ENCODE measurements at places on chromosomes 12 and 14.

DNA sequence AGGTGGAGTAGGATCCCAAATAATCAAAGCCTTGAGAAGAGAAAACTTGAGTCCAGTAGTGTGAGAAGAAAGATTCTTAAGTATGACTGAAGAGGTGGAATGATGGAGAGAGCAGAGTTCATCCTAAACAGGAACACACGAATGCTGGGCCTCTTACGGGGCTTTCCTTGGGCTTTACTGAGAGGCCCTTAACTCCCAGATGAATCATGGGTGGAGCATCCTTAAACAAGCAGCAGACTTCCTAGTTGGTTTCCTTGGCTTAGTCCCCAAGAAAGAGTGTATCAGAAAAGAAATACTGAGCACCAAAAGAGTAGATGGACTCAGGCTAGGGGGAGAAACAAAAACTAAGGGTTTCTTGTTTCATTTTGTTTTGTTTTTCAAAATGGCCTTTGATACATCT is 132.5 kb downstream of the GPR135 start:
- peak; percentile 49 for DNase-seq

DNA sequence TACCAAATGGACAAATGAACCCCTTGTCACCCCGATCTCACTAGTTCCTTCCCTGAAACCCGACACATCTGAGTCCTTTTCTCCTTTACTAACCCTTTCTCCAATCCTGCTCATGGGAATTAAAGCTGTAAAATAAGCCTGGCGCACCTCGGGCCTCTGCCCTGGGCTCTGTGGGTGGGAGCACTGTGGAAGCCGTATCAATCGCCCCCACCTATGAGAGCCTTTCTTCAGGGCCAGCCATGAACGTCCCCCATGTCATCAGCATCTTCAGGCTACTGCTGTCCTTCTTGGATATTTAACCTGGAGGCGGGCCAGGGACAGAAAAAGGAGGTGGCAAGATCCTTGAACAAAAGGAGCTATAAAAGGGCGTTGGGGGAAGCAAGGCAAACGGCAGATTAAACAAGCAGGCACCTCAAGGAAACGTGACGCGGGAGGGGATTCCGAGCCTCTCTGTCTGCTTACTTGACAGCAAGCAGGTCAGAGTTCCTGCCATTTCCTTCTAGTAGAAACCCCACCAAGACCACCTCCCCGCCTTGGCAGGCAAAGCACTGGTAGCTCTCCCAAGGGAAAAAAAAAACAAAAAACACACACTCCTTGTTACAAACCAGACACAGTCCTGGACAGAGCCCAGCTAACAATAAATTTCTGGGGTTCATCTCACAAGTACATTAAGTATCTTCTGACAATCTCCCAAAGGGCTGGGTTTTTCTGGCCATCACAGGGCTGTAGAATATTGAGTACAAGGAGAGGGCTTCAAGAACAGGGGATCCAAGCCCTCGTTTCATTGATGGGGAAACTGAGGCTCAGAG is 62.9 kb downstream of the DPF3 start:
- no peak for DNase-seq

DNA sequence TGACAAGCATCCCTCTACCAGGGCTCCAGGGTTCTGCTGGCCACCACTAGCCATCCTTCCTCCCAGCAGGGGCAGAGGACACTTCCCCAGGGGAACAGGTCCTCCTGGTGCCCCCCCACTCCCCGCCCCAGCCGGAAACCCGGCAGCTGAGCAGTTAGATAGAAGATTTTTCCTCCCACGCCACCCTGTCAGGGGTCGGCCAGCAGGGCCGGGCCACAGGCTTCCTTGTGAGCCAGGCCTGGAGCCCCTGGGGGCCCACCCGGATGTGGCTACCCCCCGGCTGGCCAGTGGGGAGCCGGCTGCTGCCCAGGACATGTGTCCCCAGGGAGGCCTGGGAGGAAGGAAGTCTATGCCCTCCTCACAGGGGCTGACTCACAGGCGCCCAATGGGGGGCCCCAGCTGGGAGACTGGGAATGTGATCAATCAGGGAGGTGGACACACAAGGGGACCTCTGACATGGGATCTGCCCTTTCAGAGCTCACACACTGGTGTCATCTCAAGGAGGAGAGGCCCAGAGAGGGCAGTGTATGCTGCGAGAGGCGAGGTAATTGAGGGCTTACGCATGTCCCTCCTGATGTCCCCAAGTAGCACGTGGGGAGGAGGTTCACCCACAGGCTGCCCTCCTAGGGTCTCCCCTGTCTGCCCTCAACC is 4.2 kb downstream of the SH2B3 start:
- no peak for DNase-seq

GRCh38 chr12:123064885-123065619 is 84.6 kb downstream of the ARL6IP4 start:
- DNase-seq: no peak

GRCh38 chr14:101109981-101110728 is 206.6 kb upstream of the RTL1 start:
- no peak for DNase-seq

- no peak for DNase-seq
Observed at GRCh38 chr12:2337031-2338010, 284.5 kb downstream of the CACNA1C start.

- DNase-seq: no peak
Observed at GRCh38 chr12:131530422-131530821, 180.5 kb upstream of the SFSWAP start.

DNA sequence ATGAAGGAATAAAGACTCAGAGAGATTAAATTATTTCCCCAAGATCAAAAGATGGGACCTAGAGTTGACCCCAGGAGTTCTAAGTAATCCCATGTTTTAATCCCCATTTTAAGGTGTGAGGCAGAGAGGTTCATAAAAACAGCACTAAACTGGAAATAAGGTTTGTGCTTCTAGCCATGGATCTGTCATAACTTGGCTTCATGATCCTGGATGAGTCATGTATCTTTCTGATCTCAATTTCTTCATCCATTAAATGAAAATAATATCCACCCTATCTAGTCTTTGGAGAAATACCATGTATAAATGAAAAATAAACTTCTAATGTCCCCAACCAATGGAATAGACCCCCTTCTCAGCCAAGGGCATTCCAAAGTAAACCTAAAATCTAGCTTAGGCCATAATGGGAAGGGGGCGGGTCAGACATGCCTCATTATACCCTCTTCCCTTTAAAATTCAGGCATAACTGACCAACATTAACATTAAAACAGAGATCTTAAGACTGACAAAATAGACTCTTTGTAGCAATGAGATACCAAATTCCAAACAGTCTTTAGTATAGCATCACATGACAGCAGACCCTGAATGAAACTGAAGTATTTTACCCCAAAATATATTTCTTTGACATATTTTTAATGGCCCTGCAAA is 47.8 kb downstream of the SLC41A2 start:
- DNase-seq: no peak

DNA sequence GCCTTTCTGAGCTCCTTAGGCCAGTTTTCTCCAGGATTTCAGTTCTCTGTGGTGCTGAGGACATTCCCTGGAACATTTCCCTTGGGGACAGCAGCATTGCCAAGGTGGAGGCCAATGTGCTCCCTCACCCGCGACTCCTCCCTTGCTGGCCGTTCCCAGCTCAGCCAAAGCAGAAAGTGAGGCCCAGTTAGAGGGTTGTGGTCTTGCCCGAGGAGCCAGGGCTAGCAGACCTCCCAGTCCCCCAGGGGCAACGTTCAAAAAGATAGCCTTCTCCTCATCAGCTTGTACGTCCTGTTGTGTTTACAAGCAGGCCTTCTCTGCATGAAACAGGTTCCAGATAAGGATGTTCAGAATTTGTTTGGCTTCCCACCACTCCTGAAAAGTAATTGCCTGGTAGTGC is 78.4 kb downstream of the SSPN start:
- DNase-seq: no peak

DNA sequence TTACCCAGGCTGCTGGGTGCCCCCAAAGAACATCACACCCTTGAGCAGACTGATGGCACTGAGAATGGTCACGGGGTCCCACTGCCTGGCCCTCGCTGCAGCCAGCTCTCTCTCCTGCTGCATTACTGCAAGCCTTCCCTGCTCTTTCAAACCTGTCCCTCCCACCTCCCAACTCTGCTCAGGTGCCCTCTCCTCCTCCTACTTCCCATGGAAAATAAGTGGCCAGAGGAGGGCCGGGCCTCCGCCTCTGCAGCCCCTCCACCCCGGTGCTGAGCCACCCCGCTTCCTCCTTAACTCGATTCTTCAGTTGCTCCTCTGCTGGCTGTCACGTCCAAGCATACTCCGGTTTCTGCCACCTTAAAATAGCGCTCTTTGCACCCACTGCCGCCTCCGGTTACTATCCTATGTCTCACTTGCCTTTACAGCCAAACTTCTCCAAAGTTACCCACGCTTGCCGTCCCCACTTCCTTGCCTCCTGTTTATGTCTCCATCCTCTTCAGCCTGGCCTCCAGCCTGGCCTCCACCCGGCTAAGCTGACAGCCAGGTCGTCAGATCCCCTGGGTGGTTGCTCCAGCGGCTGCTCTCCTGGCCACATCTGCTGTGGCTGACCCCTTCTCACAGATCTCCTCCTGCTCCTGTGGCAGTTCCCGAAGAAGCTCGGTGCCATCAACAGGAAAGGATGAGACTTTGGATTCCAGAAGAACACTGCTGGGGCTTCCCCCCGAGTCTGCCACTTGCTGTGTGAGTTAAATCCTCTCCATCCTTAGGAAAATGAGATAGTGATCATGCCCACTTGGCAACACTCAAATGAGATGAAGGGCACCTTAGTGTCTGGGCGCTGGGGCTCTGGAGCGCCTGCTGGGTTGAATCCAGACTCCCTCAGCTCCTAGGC is 7.7 kb downstream of the SMIM41 start:
- DNase-seq: no peak

- DNase-seq: no peak
Observed at GRCh38 chr14:58356268-58356667, 39.5 kb upstream of the TOMM20L start.

DNA sequence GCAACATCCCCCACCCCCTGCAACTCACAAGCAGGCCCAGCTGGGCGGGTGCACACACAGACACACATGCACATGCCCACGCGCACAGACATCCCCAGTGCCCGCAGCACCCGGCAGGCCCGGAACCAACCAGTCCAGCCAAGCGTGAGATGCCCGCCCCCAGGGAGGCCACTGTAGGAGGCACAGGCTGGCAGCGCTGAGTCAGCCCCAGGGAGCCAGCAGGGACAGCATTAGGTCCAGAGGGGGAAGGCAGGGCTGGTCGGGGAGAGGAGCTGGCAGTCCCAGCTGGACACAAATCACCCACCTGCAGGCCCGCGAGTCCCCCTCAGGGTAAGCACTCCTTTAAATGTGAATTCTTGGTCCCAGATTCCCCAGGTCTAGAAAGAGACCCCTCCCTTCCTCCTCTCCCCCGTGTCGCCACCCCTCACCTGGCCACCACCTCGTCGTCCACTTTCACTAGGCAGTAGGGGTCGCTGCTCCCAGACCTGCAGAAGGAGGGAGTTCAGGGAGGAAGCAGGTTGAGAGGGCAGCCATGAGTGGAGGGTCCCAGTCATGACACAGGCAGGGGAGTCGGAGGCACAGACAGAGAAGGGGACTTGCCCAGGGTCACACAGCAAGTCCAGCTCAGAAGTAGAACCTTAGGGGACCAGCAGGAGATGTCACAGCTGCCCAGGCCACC is 5.0 kb downstream of the RASAL1 start:
- DNase-seq: no peak

- no peak for DNase-seq
Observed at GRCh38 chr12:132921685-132922084, 34.3 kb upstream of the CHFR start.

DNA sequence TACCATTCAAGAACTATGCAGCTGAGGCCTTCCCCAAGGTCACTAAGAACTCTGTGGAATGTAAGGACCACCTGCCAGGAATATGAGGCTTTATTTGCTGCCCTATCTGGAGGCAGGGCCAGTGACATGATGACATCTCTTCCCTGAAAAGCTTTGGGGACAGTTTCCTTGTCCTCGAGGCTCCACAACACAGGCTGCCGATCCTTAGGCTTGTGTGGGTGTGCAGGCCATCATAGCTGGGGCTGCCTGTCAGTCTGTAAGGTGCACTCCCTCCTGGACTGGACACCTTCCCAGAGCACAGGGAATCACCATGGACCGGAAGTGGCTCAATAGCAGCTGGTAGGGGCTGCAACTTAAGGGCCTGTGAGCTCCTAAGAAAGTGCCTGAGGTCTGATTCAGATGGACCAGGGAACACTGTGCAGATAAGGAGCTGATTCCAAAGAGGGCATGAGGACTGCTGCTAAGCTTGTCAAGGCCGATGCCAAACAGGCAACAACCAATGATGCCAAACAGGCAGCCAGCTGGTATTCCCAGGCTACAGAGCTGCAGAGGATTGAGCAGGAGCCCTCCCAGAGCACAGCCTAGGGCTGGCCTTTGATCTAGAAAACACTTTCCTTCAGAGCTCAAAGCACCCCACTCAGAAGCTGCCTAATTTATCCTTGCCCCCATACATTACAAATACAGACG is 84.3 kb downstream of the CRACR2A start:
- DNase-seq: no peak

DNA sequence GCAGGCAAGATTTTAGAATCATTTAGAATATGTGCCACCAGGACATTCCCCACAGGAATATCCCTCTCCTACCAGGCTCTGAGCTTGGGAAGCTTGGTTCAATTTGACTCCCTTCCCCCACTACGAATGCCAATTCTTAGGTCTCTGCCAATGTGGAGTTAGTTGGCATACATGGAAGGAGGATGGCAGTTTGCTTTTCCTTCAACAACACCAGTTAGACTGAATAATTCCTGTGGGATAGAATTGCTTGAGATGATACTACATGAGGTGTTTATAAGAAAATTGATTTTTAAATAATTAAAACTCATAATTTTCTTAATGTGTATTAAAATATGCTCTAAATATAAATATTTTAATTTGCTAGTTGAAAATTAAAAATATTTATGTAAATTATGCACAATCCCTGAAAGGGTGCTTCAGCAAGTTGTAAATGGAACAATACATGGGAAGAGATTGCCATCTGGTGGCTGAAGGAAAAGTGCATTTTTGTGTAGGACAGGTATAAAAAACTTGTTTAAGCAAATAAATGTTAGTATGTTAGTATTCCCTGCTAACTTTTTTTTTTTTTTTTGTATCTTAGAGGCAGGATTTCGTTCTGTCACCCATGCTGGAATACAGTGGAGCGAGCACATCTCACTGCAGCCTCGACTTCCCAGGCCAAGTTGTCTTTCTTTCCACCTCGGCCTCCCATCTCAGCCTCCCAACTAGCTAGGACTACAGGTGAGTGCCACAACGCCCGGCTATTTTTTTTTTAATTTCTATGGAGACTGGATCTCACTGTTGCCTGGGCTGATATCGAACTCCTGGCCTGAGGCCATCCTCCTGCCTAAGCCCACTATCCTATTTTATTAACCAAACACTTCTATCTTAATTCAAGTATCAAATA is 25.8 kb upstream of the STRAP start:
- peak; percentile 71 for DNase-seq

- no peak for DNase-seq
Observed at GRCh38 chr14:35285168-35286002, 6.8 kb upstream of the PSMA6 start.

GRCh38 chr14:60485057-60485597 is 736 bp downstream of the C14orf39 start:
- no peak for DNase-seq
